ENCODE measurements at places on chromosomes 4 and X.

DNA sequence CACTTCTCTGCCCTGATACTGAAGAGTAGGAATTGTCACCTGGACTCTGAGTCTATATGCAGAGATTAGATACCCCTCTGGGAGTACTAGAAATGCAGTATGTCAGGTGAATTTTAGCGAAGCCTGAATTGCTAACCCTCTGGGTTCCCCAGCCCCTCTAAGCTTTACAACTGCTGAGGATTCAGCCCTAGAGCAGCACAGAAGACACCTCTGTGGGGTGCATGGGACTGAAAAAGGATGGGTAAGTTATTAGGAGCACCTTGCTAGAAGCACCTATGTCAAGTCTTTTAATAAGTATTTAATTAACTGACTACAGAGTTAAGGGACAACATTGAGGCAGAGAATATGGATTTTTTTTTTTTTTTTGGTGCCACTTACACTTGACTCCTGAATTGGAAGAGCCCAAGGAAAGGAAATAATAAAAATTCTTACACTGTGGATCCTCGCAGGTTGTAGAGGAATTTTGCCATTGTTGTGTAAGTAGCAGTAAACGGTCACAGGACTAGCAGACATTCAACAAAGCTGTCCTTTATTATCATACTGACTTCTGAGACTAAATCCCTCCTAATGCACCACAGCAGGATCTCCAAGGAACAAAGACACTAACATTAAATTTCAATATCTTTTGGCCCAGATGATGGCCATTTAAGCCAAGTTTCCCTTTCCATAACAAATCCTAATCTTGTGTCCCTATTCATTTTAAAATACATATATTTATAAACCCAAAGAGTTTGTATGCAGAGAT lies 253.2 kb downstream of the ANKRD50 start:
- no peak for DNase-seq

DNA sequence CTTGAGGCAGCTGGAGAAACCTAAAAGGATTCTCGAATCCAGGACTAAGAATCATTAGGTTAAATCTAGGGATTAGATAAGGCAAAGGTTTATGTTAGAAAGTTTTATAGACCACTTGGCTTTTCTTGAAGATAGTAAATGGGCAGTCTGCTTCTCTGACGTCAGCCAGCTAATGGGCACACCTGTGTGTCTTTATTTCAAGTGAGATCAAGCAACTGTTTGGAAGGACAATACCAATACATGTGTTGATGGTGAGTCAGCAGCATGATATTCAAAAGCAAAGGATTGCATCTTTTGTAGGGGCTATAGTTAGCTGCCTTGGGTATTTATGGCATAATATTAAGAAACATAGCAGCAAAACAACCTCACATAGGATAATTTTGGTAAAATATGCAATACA lies 46.5 kb upstream of the GRPR start:
- DNase-seq, result no peak

- no peak for DNase-seq
These were observed 102.0 kb upstream of the LSM6 start for GRCh38 chr4:146073517-146073916.

- DNase-seq, result no peak
These were observed 53.0 kb upstream of the SHISA3 start for GRCh38 chr4:42344309-42344708.

GRCh38 chr4:145843148-145843547 lies 95.5 kb downstream of the ZNF827 start:
- no peak for DNase-seq

DNA sequence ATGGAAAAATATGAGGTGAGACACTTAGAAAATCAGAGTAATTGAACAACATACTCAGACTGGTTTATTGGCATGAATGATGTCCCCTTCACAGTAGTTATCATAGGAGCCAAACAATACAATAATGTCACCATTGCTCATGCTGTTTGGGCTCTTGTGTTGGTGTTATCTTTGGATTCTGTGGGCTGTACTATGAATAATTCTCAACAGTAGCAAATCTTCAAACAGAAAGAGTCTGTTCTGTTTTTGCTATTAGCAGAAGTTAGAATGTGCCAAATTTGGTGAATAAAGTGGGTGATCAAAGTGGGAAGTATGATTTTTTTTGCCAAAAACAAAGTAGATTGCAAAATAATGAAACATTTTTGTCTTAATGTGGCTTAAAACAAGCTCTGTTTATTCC lies 58.3 kb downstream of the GRID2 start:
- no peak for DNase-seq

DNA sequence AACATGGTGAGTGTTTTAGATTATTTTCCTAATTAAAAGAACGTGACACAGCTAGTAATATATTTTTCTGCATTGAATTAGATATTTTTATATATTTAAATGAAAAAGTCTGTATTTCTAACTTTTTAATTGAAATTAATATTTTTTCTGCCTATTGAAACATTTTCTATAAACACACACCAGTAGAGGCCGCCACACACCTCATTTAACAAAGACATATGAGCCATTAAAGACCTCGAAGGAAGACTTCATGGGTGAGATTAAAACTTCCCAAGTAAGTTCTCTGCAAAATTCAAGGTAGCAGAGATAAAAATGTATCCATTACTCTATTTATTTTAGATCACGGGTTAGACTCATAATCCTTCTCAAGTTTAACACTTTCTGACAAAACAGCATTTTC lies 8.3 kb downstream of the SLITRK2 start:
- no peak for DNase-seq

Measured in 8988T (cell line).